ENCODE measurements at places on chromosomes 3 and 15.
A peak's percentile ranks its signal among the peaks of the same experiment; 100 is the strongest.

- ATAC-seq: no peak
These were observed 1.1 kb downstream of the ATP13A4 start for GRCh38 chr3:193553586-193553985.

DNA sequence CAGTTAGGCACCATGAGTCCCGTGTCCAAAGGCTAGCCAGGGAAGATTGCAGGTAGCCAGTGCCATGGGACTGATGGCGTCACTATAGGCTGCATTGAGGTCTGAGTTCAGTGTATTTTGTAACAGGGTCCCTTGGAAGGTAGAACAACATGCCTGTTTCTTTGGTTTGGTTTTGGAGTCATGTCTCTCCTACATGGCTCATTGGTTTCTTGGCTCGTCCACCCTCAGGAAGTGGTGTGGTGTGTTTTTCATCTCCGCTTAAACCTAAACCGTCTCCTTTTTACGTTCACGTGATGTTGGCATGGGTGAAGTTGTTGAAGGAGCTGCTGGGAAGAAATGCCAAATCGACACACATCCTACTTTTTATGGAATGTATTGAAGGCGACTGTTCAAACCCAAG lies 71.6 kb downstream of the FLNB start:
- no peak for ATAC-seq

DNA sequence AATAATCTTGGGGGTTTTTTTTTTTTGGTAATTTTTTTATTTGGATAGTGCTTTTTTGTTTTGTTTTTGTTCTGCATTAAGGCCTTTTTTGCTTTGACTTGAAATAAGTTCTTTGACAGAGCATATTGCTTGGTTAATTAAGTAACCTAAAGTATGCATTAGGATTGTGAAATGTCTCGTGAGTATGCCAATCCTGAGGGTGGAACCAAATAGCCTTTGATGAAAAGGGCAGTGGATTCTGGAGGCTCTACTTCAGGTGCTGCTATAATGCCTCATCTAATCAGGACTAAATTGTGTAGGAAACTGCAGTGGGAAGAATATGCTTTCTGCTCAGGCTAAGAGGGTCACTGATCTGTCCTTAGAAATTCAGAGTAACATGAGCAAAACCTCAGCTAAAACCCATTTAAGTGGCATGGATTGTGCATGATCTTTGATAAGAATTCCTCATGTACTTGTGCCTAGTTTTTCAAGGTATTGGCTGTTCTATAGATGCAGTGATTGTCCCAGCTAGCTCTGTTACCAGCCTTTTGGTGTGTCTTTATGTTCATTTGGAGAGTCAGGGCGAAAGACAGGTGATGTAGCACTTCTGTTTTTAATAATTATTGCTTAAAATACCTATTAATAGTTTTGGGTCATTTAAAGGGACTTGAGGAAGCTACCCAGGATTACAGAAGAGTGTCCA lies 15.4 kb downstream of the CDV3 start:
- no peak for ATAC-seq

DNA sequence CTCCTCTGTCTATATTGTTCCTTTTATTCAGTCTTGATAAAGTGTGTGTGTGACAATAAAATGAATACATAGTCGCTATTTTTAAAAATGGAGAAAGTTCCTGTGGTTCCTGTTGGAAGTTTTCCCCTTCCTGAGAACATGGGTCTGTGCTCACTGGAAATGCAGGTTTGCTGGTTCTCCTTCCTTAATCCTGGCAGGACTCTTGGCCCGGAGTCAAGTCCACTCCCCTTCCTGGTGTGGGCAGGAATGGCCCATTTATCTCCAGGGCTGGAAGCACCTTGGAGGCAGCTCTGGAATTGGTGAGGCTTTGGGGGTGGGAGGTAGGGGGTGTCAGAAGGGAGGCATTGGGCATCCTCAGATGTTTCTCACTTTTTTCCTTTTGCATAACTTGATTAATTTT lies 30.1 kb downstream of the FOXL2 start:
- no peak for ATAC-seq

DNA sequence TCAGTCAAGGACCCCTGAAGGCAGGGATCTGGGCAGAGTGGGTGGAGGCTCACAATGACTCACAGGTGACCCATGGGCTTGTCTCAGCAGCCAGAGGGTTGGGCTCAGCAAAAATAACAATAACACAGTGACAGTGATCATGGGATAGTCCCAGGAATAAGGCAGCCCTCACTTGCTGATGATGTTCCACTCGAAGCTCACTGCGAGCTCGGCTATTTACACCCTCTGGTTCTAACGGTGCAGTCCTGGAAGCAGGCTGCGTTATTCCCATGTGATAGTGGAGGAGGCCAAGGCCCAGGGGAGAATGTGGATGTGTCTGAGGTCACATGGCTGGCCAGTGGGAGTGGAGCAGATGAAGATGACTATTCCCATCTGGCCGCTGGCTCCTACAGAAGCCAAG lies 16.2 kb downstream of the CCDC33 start:
- ATAC-seq: no peak

DNA sequence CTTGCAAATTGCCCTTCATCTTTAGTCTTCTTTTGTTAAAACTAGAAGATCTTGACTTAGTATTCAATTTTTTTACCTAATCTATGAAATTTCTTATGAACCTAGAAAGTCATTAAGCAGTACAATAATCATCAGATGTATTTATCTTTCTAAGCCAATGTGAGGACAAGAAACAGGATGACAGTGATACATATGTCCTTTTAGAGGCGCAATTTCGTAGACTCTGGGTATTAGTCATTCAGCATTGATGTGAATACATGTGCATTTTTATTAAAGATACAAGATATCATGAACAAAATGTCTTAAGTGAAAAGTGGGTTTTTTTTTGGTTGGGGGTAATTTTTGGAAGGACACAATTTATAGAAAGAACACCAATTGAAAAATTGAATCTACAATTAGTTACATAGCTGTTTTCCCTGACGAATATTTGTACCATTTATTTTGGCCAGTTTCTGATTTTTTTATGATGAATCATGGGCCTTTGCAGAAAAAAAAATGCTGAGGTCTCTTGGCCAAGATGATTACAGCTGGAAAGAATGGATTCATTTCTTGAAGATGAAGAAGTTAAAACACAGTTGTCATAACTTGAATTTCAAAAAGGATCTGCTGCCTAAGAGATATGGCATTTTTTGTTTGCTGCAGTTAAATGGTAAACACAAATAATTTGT lies 48.9 kb upstream of the AGTR1 start:
- no peak for ATAC-seq

GRCh38 chr3:13564751-13565560 lies 16.0 kb downstream of the FBLN2 start:
- ATAC-seq: no peak

DNA sequence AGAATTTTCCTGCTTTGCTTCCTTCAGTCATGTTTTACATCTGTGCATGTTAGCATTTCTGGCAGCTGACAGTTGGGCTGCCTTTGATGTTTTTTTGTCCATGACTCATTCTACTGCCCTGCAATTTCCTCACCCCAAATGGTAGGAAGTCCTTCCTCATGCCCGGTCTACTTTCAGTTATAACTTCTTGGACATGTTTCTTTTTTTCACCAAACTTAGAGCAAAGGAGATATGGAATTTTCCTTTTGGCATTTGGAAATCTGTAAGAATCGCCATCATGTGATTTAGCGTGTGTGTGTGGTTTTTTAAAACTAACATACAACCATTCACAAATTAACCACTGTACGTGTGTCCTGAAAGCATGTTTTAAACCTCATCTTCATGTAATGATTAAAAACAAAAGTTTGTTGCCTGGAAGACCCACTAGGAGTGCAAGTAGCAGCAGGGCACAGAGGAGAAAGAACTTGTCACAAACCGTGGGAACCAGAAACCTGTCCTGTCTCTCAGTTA lies 430.7 kb upstream of the CFAP20DC start:
- peak; percentile 71 for ATAC-seq
